Airway epithelial cell (primary cell): ENCODE measurements at places on chromosomes 7 and 10. TPM values are rescaled to one million over a fixed set of nuclear protein-coding genes. Genes with fewer than 3 reads are reported as not detected.

NUTM2D gene
- total RNA-seq = 1.3 and 3.8 TPM in 2 replicates

GSTO1 gene
- total RNA-seq = 187 and 189 TPM in 2 replicates

VSTM4 gene
- total RNA-seq = 0.05 and 0.07 TPM in 2 replicates

FFAR4 gene
- not detected in 2 replicates for total RNA-seq

AS3MT gene
- total RNA-seq = 2.1 and 3.2 TPM in 2 replicates

PFKP gene
- total RNA-seq = 246 TPM in 2 replicates

SLC26A5 gene
- total RNA-seq = not detected in 2 replicates

COL1A2 gene
- total RNA-seq = 17.6 and 19.1 TPM in 2 replicates

HSPB1 gene
- total RNA-seq = 1,619 and 1,931 TPM in 2 replicates

SRGN gene
- total RNA-seq = 1.2 and 1.6 TPM in 2 replicates

ZNF365 gene
- total RNA-seq = 0.14 and 0.42 TPM in 2 replicates
